ENCODE measurements at places on chromosomes 5 and 9.

GRCh38 chr5:125413496-125414274 lies 667.2 kb upstream of the ZNF608 start:
- ATAC-seq, result no peak

DNA sequence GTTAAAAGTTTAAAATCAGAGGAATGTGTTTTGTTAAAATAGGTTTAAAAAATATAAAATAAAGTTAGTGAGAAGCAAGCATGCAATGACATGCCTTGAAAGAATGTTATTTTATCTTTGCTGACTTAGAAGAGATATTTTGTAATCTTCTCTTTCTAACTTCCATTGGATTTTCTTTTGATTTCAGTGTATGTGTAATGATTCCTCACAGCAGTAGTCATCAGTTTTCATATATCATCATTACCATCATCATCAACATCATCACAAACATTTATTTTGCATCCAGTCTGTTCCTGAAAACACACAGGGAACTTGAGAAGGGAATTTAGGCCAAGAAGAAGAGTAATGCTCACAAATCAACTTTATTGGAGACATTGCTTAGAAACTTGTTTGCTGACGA lies 699.6 kb downstream of the TAF11L14 start:
- ATAC-seq, result no peak

- ATAC-seq, result no peak
Measured at GRCh38 chr5:171023508-171023907, 161.7 kb downstream of the RANBP17 start.

GRCh38 chr5:159403906-159404681 lies 73.8 kb upstream of the IL12B start:
- ATAC-seq, result peak; percentile 10

- ATAC-seq, result peak; percentile 24
Measured at GRCh38 chr5:126777257-126777974, 480 bp downstream of the LMNB1 start.

- ATAC-seq, result no peak
Measured at GRCh38 chr5:71658916-71659662, 60.0 kb upstream of the CARTPT start.

DNA sequence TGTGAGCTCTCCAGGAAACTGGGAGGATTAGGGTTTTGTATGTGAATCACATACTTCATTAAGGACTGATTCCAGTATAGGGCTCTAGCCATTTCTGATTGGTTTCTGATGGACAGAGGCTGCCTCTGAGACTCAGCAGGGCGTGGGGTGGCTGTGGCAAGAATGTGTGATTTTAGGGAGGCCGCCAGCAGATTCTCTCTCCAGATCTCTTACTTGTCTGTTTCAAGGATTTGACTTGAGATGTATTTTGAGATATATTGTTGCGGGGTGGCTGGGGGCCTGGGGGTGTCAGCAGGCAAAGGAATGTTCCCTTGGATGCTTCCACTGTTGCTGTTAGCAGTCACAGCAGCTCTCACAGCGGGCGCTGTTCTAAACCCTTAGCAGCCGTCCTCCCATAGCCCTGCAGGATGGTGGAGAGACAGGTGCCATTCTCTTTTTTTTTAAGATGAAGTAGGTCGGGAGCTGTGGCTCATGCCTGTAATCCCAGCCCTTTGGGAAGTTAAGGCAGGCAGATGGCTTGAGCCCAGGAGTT lies 8.0 kb upstream of the HNRNPAB start:
- ATAC-seq, result no peak

GRCh38 chr5:83172655-83173054 lies 95.3 kb downstream of the XRCC4 start:
- ATAC-seq, result no peak

DNA sequence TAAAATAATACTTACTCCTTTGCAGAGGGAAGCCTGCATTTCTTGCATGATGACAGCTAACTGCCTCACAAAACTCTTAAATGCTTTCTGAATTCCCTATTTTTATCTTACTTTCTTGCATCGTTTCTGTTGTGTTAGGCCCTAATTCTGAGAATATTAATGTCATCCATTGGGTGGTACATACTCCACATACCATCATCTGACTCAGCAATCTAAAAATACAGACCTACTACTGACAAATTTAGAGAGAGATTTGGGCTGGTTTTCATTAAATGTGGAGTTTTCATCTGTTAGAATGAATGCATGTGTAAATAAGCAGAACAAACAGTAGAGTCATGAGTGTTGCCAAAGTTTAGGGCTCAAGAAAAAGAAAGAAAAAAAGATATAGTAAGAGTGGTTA lies 26.5 kb upstream of the KCNN2 start:
- no peak for ATAC-seq

GRCh38 chr9:33046061-33046460 lies 21.0 kb downstream of the DNAJA1 start:
- ATAC-seq, result no peak

DNA sequence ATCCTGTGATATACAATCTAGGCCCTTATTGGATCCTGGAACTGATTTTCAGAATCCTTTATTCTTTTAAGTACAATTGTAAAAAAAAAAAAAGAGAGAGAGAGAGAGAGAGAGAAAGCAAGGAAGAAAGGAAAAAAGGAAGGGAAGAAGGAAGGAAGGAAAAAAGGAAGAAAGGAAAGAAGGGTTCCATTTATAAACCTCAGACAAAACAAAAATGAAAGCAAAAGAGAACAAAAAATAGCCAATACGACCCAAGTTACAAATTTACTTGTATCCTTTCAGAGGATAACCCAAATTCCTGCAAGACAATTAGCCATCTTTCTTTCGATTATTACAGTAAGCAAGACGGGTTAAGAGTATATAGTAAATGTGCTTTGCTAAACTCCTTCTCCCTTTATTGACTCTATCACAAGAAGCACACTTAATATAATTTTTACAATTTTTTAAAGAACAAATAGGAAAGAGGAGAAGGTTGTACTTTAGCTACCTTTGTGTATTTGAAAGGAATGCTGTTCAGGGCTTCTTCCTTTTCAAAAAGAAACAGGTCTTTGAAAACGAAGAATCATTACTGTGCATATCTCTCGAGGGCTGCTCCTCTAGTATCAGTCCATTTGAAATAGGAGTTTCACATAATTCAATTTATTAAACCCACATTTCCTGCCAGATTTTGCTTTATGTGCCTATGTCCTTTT lies 543.3 kb downstream of the RAB3C start:
- no peak for ATAC-seq

- no peak for ATAC-seq
Measured at GRCh38 chr5:178298283-178298807, 65.7 kb upstream of the PHYKPL start.

GRCh38 chr9:137250329-137251193 lies 525 bp upstream of the STPG3 start:
- ATAC-seq, result no peak

DNA sequence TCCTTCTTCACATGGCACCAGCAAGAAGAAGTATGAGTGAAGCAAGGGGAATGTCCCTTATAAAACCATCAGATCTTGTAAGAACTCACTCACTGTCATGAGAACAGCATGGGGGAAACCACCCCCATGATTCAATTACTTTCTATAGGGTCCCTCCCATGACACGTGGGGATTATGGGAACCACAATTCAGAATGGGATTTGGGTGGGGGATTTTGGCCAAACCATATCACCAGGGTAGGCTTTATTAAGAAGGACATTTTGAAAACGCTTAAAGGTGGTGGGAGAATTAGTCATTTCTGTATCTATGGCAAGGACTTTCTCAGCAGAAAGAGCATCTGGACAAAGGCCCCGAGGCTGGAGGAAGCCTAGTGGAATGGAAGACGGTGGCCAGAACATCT lies 100.2 kb upstream of the ADAMTS16 start:
- no peak for ATAC-seq

DNA sequence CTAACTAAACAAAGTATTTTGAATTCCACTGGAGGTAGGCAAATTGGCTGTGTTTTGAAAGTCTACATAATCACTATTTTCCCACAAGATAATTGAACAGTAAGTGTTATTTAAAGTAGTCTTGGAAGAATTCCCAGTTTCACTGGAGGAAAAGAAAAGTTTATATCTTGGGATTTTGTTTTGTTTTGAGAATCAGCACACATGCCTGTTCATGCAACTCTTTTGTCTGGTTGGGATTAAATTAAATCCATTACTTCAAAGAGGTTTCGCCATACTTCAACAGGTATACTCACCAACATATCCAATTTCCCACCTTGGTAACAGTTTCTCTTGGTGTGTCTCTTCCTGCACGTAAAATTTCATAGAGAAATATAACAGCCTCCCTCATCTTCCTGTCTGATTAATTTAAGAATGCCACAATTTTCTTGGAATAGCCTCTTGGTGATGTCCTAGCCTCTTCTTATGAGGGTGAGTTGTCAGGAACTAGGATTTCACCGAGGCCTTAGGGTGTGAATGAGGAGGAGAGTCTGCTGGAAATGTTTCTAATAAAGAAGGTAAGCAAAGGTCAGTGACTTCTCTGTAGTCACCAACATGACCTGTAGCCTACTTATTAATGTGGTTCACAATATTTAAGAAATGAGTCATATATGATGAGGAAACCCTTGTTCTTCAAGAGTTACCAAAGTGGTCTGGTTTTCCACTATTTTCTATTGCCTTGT lies 48.1 kb downstream of the ITGA2 start:
- no peak for ATAC-seq

GRCh38 chr5:57494104-57495098 lies 11.8 kb upstream of the ACTBL2 start:
- ATAC-seq, result no peak

GRCh38 chr9:10706788-10707187 lies 94.0 kb upstream of the PTPRD start:
- ATAC-seq, result no peak

DNA sequence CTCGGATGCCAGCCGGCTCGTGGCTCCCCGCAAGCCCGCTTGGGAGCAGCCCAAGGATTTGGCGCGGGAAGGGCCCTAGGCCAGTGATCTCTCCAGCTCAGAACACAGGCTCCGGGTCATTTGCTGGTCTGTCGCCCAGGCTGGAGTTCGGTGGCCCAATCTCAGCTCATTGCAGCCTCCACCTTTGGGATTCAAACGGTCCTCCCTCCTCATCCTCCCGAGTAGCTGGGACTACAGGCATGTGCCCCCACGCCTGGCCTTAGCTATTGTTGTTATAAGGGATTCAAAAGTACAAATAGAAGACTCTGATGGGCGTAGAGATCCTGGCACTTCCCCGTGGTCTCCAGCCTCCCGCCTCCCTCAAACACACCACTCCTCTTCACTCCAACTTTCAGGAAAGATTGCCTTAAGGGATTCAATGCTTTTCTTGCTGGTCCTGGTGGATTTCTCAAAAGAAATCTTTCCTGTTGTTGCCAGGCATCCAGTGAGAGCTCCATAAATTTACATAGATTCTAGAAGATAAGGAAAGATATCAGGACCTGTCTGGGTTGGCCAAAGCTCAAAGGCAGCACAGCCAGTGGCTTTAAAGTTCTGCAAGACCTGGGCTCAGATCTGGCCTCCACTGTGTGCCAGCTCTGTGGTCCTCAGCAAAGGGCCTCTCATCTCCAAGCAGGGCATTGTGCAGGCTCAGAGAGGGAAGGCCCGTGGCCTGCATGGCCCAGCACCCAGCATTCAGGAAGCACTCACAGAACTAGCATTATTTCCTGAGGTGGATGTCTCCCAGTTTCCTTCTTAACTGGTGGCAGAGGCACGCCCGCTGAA lies 1.0 kb downstream of the AIF1L start:
- no peak for ATAC-seq

GRCh38 chr9:99392986-99393385 lies 170.9 kb downstream of the SEC61B start:
- no peak for ATAC-seq

- no peak for ATAC-seq
Measured at GRCh38 chr5:67299231-67299735, 102.7 kb upstream of the CD180 start.

DNA sequence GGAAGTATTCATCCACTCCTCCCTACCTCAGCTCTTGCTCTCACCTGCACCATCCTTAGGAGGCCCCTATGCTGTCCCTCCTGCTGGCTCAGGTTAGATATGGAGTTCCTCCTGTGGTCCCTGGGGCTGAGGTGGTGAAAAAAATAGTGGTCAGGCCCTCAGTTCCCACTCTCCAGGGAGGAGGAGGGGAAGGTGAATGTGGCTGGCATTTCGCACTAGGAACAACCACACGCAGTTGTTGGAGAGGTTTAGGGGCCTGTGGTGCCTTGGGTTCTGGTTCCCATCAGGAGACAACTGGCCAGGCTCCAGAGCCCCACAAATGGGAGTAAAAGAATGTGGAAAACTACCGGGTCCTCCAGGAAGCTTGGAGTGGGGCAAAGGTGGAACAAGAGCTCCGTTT lies 81.7 kb upstream of the HSPA9 start:
- no peak for ATAC-seq

Measured in gastroesophageal sphincter (tissue), 4 donors.